ENCODE measurements at places on chromosomes 1 and 21. TPM values are rescaled to one million over a fixed set of nuclear protein-coding genes. Genes with fewer than 3 reads are reported as not detected.
A peak's percentile ranks its signal among the peaks of the same experiment; 100 is the strongest.

DONSON gene
- total RNA-seq = 29.4 TPM

PPIAL4G gene
- total RNA-seq = not detected

TOE1 gene
- 16.3 TPM for total RNA-seq

CRP gene
- not detected for total RNA-seq

SMPDL3B gene
- total RNA-seq = not detected

ADGRB2 gene
- total RNA-seq = 3.1 TPM

OR2L8 gene
- not detected for total RNA-seq

KIAA0040 gene
- 21.5 TPM for total RNA-seq

HES4 gene
- total RNA-seq = 32.0 TPM

AADACL3 gene
- not detected for total RNA-seq

SFT2D2 gene
- total RNA-seq = 63.8 TPM

KCND3 gene
- not detected for total RNA-seq

UBL4B gene
- not detected for total RNA-seq

SPRR2A gene
- not detected for total RNA-seq

DNA sequence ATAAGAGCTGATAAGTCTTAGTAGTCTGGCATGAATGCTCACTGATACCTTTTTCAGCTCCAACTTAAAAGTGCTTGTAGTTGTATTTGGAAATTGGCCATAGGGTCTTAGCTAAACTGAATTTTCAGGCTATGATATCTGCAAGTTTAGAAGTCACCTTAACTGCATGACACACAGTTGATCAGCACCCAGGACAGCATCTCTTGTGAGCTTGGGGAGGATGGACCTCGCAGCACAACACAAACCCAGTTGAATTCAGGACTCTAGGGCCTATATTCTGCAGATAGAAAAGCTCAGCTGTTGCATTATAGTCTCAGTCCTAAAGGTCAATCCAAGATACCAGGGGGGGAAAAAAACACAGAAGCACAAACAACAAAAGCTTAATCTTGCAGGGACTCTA, 394.3 kb downstream of the KCNH1 start:
- H3K27me3 ChIP-seq = no peaks in the 10 kb centered on the region
- no peak overlapping the region for H3K27ac ChIP-seq
- no peaks in the 10 kb centered on the region for H3K4me1 ChIP-seq
- no peak for DNase-seq
- no peaks in the 10 kb centered on the region for H3K36me3 ChIP-seq

- no peaks in the 10 kb centered on the region for H3K27me3 ChIP-seq
- H3K36me3 ChIP-seq = no peaks in the 10 kb centered on the region
- no peak for DNase-seq
- no peak overlapping the region for H3K4me3 ChIP-seq
- H3K27ac ChIP-seq = no peak overlapping the region
- peaks cover 19% of the 10 kb centered on the region for H3K4me1 ChIP-seq
Measured at GRCh38 chr1:217528271-217528670, 102.6 kb downstream of the GPATCH2 start.

DNA sequence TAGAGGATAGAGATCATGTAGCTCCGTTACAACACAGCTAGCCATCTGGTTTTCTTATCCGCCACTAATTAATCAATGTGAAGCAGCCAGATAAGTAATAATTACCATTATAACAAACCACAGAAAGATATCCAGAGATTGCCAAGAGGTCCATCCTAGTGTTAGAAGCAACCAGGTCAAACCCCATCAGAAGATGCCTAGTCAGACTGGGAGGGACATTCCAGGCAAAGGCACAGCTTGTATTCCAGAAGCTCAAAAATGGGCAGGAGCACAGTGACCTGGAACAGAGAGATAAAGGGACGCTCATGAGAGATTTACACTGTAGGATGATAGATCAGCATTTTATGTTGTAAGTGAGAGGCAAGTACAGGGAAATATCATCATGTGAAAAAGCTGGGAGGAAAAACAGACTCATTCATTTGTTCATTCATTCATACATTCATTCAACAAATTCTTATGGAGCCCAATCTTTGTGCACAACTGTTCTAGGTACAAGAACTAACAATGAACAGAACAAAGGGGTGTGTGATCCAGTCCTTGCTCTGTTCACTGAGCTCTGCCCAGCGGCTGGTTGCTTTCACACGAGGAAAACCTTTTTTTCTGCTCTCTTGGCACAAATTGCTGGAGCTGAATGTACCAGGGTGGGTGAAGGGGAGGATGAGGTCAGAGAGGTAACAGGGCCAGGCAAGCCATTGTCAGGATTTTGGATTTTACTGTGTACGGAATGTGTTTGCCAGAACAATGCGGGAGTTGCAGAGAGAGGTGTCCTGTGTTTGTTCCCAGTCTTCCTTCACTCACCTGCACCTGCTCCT, 240.8 kb upstream of the FGGY start:
- H3K4me3 ChIP-seq = no peak overlapping the region
- H3K36me3 ChIP-seq = no peaks in the 10 kb centered on the region
- H3K4me1 ChIP-seq = no peaks in the 10 kb centered on the region
- H3K27me3 ChIP-seq = no peaks in the 10 kb centered on the region
- no peak for DNase-seq
- no peak overlapping the region for H3K27ac ChIP-seq

GRCh38 chr1:103561643-103562395, 9.6 kb upstream of the AMY2B start:
- H3K27ac ChIP-seq = no peak overlapping the region
- no peaks in the 10 kb centered on the region for H3K27me3 ChIP-seq
- DNase-seq = no peak
- no peaks in the 10 kb centered on the region for H3K4me1 ChIP-seq

- no peak overlapping the region for H3K27ac ChIP-seq
- no peaks in the 10 kb centered on the region for H3K27me3 ChIP-seq
Measured at GRCh38 chr1:174789399-174789798, 210.3 kb upstream of the CACYBP start.

- no peak overlapping the region for H3K4me3 ChIP-seq
- no peaks in the 10 kb centered on the region for H3K27me3 ChIP-seq
- no peaks in the 10 kb centered on the region for H3K36me3 ChIP-seq
- DNase-seq = no peak
Measured at GRCh38 chr1:64458915-64459314, 11.0 kb upstream of the CACHD1 start.

GRCh38 chr1:24605534-24606295, 37.4 kb upstream of the SRRM1 start:
- peaks cover 4% of the 10 kb centered on the region for H3K27me3 ChIP-seq
- no peak overlapping the region for H3K27ac ChIP-seq
- H3K4me3 ChIP-seq = no peak overlapping the region

- no peaks in the 10 kb centered on the region for H3K27me3 ChIP-seq
- H3K4me3 ChIP-seq = no peak overlapping the region
- no peaks in the 10 kb centered on the region for H3K36me3 ChIP-seq
- H3K27ac ChIP-seq = no peak overlapping the region
- H3K4me1 ChIP-seq = no peaks in the 10 kb centered on the region
Measured at GRCh38 chr1:220432408-220432807, 95.5 kb upstream of the MARK1 start.

DNA sequence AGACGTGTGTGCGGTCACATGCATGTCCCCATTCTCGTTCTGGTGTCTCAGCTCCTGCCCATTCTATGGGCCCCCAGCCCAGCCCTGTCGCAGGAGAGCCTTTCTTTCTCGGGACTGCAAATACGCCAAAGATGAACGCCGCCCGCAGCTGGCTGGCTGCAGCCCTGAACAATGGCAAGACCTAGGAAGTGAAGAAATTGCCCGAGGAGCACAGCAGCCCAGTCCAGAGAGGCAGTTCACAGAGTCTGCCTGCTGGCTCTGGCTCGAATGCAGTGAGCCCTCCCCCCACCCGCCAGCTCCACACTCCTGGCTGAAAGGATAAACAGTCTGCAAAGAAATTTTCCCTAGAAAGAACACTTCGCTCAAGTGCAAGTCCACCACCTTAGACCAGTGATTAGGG, 23.3 kb downstream of the PAX7 start:
- no peaks in the 10 kb centered on the region for H3K36me3 ChIP-seq
- no peak overlapping the region for H3K4me3 ChIP-seq
- DNase-seq = no peak
- no peaks in the 10 kb centered on the region for H3K4me1 ChIP-seq

DNA sequence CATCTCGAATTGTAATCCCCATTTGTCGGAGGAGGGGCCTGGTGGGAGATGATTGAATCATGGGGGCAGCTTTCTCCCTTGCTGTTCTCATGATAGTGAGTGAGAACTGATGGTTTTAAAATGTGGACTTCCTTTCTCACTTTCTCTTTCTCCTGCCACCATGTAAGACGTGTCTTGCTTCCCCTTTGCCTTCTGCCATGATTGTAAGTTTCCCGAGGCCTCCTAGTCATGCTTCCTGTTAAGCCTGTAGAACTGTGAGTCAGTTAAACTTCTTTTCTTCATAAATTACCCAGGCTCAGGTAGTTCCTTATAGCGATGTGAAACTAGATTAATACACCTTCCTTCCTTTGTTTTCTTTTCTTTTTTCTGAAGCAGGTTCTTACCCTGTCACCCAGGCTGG, 13.9 kb downstream of the DNAJC6 start:
- no peak overlapping the region for H3K4me3 ChIP-seq
- no peak overlapping the region for H3K27ac ChIP-seq
- no peaks in the 10 kb centered on the region for H3K36me3 ChIP-seq
- H3K27me3 ChIP-seq = no peaks in the 10 kb centered on the region
- no peak for DNase-seq

DNA sequence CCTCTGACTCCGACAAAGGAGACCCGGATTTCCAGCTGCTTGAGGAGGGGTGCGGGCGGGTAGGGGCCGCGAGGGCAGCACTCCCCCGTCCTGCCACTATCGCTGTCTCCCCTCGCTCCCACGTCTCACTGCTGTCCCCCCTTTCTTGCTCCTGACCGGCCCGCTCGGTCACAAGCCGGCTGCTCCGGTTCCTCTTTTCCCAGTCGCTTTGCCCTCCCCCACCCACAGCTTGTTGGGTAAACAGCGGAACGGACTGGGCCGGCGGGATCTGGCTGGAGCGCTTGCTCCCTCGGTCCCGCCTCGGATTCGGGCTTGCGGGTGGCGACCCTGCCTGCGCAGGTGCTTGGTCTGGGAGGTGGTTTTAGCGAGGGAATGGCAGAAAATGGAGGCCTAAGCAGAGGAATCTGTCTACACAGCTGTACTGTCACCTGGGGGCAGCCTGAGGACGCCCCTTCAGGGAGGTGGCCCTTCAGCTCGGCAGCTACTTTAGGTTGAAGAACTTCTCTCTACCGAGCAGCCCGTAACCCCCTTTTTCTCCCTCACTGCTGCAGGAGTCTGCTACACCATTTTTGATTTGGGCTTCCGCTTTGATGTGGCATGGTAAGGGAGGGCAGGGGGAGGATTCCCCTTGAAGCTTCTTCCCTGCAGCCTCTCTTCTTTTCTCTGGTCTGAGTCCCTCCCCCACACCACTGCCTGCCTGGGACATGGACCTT, 645 bp downstream of the ATP6V0B start:
- no peaks in the 10 kb centered on the region for H3K36me3 ChIP-seq
- peaks cover 33% of the 10 kb centered on the region for H3K4me1 ChIP-seq
- H3K27ac ChIP-seq = peak overlapping the region; percentile 48

DNA sequence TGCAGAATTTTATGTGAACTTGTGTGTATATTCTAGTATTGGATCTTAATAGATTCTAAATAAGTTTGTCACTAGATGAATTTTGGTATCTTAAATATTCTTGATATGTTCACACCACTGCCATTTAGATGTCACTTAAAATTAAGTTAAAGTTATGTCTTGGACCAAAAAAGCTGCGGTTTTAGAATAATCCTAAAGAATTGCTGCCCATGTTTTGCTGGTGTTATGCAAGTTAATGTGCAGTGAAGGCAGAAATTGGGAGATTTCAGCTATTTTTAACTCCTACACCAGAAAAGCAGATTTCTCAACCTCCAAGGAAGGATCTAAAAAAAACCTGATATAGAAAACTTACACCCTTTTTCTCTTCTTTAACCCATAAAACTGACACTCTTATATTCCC, 757 bp downstream of the ACADM start:
- peak overlapping the region; percentile 98 for H3K4me3 ChIP-seq
- no peaks in the 10 kb centered on the region for H3K36me3 ChIP-seq
- H3K4me1 ChIP-seq = peaks cover 15% of the 10 kb centered on the region
- H3K27me3 ChIP-seq = no peaks in the 10 kb centered on the region

- DNase-seq = no peak
- no peaks in the 10 kb centered on the region for H3K36me3 ChIP-seq
- no peaks in the 10 kb centered on the region for H3K4me1 ChIP-seq
Measured at GRCh38 chr1:211068976-211069375, 65.0 kb downstream of the KCNH1 start.

GRCh38 chr1:67630438-67631045, 54.5 kb upstream of the GADD45A start:
- H3K36me3 ChIP-seq = no peaks in the 10 kb centered on the region
- no peak overlapping the region for H3K4me3 ChIP-seq
- H3K27me3 ChIP-seq = no peaks in the 10 kb centered on the region
- H3K27ac ChIP-seq = peak overlapping the region; percentile 44

- H3K4me3 ChIP-seq = no peak overlapping the region
- no peaks in the 10 kb centered on the region for H3K36me3 ChIP-seq
- DNase-seq = no peak
- no peak overlapping the region for H3K27ac ChIP-seq
- no peaks in the 10 kb centered on the region for H3K4me1 ChIP-seq
- no peaks in the 10 kb centered on the region for H3K27me3 ChIP-seq
Measured at GRCh38 chr1:73366734-73367413, 831.1 kb downstream of the LRRIQ3 start.

- no peak for DNase-seq
- no peak overlapping the region for H3K4me3 ChIP-seq
- H3K4me1 ChIP-seq = no peaks in the 10 kb centered on the region
- H3K36me3 ChIP-seq = no peaks in the 10 kb centered on the region
- H3K27ac ChIP-seq = no peak overlapping the region
Measured at GRCh38 chr1:106960412-106960811, 96.1 kb upstream of the PRMT6 start.

DNA sequence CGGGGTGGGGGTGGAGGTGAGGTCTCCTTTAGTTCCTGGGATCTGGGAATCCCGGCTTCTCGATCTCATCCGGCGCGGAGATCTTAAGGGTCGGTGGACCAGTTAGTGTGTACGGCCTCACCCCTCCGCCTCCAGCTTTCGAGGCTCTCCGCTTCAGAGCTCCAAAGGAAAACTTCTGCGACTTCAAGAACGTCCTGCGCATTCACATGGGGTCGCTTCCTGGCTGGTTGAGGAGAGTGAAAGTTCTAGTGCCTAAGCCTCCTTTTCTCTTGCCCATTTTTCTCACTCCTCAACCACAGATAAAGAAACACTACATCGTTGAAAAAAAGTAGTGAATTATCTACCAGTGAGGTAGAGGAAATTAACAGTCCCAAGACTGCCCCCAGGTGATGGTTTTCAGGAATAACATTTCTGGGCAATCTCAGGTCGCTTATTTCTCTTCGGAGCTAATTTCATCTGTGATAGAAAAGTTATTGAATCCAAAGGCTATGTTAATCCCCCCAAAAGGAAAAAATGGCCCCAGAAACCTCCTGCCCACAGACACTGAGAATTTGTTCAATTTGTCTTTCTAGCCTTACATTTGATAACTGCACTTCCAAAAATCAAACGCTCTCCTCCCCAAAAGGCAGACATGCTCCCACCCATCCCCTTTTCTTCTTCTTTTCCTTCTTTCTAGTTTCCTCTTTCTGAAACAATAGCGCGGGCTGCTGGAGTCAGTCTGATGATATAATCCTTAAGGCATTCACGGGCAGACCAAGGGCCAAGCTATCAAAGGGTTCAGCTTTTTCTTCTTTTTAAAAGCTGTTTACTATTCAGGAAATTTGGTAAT, 20.6 kb upstream of the TBX15 start:
- H3K36me3 ChIP-seq = no peaks in the 10 kb centered on the region
- peaks cover 59% of the 10 kb centered on the region for H3K27me3 ChIP-seq
- no peak overlapping the region for H3K27ac ChIP-seq
- H3K4me1 ChIP-seq = peaks cover 10% of the 10 kb centered on the region

GRCh38 chr1:188056011-188056410, 1227.3 kb downstream of the PLA2G4A start:
- no peak overlapping the region for H3K4me3 ChIP-seq
- no peaks in the 10 kb centered on the region for H3K4me1 ChIP-seq
- no peaks in the 10 kb centered on the region for H3K27me3 ChIP-seq
- no peaks in the 10 kb centered on the region for H3K36me3 ChIP-seq
- no peak for DNase-seq

Measured in endothelial cell of umbilical vein (primary cell).